ENCODE measurements at places on chromosomes 3 and 15. TPM values are rescaled to one million over a fixed set of nuclear protein-coding genes. Genes with fewer than 3 reads are reported as not detected.

- ATAC-seq = no peak
These were observed 602.3 kb upstream of the SUCLG2 start for GRCh38 chr3:68256635-68257223.

DNA sequence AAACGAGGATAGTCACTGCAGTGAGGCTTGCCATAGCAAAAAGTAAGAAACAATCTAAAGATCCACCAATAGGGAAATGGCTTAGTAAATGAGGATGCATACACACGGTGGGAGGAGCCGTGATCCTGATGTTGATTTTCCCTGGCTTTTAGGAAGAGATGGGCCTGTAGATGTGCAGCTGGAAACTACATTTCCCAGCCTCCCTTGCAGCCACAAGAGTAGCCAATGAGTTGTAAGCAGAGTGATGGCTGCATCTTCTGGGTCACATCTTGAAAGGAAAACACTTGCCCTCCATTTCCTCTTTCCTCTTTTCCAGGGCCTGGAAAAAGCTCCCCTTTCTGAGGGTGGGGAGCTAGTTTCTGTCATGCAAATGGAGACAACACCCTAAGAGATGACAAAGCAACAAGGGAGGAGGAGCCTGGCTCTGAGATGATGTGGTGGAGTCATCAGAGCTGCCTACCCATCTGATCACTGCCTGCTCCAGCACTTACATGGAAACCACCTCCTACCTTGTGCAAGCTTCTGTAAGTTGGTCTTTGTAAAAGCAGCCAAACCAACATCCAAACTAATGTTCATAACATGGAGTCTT is 139.1 kb downstream of the TLE3 start:
- no peak for ATAC-seq

MAGEL2 gene
- total RNA-seq = not detected

GRCh38 chr15:68416158-68416535 is 15.8 kb downstream of the ITGA11 start:
- ATAC-seq = no peak

DNA sequence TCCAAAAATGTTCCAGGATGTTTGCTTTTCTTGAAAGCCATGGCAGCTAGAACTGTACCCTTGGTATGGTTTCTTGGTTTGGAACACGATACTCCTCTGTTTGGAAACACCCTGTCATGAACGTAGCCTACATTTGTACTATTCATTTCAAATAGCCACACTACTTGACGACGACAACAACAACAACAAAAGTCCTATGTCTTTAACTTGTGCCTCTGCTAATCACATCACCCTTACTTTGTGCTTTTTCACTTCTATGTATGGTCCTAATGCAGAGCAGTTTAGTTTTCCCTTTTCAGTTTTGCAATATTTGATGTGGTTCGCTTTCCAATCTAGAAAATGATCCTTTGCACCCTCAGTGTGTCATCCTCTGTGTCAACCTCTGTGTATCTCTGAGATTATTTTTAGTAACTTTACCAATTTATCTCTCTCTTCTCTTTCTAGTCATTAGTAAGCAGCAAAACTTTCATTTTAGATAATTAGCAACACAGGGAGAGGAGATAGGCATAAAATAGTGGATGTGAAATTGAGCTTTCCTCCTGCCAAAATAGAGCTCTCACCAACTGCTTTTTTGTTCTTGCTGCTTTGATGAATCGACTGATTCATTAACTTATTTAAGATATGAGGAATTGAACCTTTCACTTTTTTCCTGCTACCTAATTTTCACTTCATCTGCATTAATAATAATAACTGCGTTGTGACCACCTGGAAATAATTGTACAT is 44.1 kb upstream of the TP63 start:
- ATAC-seq = no peak

HACL1 gene
- total RNA-seq = 20.3 TPM

CKMT1A gene
- total RNA-seq = not detected

- ATAC-seq = no peak
These were observed 2.0 kb downstream of the GP5 start for GRCh38 chr3:194396859-194397756.

GRCh38 chr3:8420612-8421011 is 81.0 kb upstream of the LMCD1 start:
- no peak for ATAC-seq

ESYT3 gene
- total RNA-seq = 1.2 TPM

DNA sequence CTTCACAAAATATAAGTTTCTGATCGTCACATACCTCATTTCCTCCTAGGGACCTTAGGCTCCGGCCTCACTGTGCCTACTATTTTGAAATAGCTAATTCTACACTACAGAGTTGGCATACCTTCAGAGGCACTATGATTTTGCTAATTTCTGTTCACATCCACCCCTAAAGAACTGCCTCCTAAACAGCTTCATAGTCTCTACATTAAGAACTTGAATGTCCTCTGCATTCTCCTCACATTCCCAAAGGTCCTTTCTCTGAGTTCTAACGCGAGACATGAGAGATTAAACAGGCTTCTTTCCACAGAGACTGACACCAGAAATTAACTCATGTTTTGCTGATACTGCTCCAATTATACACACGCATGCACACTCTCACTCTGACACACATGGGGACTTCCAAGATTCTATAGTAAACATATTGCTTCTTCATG is 75.5 kb downstream of the DLG1 start:
- ATAC-seq = no peak

GRCh38 chr3:71360764-71361163 is 222.8 kb downstream of the FOXP1 start:
- no peak for ATAC-seq

DNA sequence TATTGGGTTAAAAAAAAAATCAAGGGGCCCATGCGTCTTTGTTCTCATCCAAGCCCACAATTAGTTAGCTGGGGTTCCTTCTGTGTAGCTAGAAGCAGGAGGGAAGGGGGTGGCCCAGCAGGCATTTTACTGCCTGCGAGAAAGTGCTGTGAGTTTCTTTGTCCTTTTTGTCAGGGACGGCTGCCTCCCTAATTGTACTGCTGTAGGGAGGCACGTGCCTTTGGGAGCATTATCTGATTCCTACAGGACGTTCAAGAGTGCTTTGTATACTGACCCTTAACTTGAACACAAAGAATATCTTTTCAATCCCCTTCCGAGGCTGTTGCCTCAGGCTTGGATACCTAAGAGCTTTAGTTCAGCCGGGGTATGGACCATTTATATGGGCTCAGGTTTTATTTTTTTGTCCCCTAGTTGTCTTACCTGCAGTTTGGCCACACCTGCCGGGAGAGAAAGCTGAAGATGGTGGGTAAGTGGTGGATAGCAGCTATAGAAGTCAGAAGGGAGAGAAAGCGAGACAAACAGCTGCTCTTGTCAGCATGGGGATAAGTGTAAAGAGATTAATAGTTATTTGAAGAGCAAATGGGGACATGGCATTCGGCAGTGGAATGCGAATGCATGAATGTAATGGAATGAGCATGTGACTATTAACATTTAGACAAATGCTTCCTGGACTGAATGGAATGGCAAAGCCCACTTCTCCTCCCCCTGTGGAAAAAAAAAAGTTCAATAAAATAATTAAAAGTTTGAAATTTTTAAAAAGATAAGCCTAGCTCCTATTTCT is 175.2 kb downstream of the TP63 start:
- no peak for ATAC-seq

- no peak for ATAC-seq
These were observed 7.8 kb downstream of the KNG1 start for GRCh38 chr3:186724911-186725310.
